ENCODE measurements at places on chromosomes 3 and 15.

- DNase-seq: no peak
Measured at GRCh38 chr3:182364723-182365650, 428.3 kb upstream of the ATP11B start.

DNA sequence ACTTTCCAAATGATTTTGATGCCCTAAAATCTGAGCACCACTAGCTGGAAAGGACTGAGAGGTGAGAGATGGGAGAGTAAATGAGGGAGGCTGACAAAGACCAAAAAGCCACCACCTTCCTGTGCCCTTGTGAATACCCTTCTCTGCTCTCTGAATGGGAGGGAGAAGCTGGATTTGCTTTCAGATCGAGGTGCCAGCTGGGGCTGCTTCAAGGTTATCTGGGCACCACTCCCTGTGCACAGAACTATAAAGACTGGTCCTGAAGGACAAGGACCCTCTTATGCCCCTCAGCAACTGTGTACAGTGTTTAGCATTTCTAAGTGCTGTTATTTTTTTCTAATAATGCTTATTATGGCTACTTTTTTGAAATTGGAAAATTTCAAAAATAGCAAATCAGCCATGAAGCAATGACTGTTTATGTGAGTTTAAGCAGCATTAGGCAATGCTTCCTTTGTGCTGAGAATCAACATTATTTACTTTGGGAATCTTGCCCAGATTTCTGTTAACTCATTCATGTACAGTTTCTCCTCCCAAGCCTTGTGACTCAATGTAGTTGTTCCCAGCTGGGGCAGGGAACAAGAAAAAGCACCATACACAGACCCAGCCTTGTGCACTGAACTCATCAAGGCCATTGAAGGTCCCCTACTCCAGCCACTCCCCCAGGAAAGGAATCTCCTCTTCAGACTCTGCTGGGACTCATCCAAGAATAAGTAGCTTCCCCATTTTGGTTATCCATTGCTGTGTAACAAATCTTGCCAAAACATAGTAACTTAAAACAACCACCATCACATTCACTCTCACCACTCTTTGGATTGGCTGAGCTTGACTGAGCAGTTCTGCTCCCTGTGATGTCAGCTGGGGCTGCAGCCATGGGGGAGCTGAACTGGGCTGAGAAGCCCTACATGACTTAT lies 37.3 kb upstream of the CDV3 start:
- no peak for DNase-seq

DNA sequence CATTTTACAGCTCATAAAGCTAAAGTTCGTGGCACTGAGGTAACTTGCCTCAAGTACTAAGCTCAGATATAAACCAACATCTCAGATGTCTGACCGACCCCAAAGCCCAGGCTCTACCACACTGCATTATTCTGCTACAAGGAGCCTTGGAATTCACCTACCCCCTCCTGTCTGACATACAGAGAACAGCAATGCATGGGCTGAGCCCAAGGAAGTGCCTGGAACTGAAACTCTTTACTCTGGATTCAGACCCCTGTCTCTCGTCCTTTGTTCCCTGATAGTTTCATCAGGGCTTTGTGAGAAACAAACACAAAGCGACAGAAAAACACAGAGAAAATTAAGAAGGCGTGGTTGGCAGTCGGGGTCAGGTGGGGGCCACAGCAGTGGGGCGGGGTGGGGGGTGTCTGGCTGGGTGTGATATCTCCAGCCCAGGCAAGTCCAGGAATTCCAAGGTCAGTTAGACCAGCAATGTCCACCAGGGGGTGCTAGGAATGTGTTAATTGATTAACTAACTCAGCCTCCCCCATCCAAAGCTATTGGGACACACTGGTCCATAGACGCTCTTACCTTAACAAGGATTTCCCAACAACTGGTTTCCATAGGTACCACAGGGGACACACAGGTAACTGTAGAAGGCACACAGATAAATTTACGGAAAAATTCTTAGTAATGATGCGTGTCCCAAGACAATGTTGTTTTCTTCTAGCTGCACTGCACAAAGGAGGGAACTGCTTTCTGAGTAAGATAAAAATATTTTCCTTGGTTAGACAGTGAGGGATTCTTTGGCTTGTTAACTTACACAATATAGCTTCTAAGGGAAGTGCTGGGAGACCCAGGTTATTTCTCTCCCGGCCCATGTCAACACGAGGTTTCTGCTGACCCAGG lies 18.8 kb upstream of the SSUH2 start:
- DNase-seq: peak; percentile 12

DNA sequence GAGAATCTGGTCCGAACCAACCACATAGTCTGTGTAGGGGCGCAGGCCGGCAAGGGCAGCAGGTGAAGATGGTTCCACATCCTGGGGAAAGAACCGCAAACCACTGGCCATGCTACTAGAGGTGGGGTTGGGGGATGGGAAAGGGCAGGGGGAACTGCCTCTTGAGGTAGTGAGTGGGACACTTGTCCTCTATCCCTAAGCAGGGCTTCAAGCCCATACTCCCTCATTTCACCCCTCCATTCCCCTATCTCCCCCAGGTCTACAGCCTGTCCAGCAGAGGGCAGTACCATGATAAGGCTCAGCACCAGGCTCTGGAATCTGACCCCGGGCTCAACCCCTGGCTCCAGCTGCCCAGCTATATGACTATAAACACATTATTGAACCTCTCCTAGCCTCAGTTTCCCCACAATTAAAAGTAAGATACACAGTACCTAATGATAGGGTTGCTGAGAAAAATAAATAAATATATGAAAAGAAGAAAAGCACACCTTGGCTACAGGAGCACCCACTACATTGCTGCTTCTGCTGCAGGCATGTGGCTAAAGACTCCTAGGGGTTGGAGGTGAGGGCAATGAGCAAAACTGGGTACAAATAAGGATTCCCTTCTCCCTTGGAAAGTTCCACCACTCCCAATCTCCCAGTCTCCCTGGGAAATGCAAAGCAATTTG lies 6.3 kb downstream of the GORASP1 start:
- no peak for DNase-seq

DNA sequence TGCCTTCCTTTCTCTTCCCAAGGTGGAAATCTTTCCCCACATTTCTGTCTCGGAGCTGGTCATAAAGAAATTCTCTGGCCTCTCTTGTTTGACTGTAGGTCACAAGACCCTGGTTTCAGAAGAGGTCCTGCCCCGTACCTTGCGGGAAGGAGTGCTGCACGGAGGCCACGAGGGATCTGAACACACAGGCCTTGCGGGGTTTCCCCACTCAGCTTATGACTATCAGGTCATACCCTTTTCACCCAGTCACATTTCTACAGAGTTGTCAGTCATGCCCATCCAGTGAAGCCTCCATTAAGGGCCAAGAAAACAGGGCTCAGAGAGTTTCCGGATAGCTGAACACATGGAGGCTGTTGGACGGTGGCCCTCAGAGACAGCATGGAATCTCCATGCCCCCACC lies 54.7 kb upstream of the ATP13A3 start:
- DNase-seq: no peak

- peak; percentile 57 for DNase-seq
Measured at GRCh38 chr3:157159037-157159761, 748 bp downstream of the CCNL1 start.

DNA sequence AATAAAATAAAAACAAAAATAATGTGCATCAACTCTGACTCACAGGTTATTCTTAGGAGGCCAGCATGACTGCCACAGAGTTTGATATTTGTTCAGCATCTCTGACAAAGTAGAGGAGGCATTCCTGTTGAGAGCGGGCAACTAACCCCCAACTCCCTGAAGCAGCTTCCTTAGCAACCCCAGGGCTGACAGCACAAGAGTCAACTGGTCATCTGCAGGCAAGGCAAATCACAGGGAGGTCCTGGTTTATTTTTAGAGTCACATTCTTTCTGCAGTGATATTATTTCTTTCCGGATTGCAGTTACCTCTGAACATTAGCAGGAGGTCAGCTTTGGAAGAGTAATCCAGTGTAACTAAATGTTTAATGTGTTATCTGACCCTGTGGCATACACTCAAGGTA lies 273.0 kb downstream of the PLCL2 start:
- no peak for DNase-seq

DNA sequence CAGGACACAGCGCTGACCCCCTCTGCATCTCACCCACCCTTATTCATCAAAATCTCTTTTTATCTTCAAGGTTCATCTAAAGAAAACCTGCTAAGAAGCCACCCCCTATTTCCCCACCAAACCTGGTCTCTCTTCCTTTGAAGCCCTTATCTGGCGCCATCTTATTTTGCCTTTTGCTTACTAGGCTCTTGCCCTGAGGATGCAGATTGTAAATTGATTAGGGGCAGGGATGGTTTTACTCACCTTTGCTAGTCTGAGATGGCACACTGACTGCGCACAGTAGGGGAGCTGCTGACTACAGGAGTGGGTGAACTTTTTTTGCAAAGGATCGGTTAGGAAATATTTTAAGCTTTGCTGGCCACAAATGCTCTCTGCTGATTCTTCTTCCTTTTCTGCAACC lies 78.9 kb upstream of the BHLHE40 start:
- DNase-seq: no peak

DNA sequence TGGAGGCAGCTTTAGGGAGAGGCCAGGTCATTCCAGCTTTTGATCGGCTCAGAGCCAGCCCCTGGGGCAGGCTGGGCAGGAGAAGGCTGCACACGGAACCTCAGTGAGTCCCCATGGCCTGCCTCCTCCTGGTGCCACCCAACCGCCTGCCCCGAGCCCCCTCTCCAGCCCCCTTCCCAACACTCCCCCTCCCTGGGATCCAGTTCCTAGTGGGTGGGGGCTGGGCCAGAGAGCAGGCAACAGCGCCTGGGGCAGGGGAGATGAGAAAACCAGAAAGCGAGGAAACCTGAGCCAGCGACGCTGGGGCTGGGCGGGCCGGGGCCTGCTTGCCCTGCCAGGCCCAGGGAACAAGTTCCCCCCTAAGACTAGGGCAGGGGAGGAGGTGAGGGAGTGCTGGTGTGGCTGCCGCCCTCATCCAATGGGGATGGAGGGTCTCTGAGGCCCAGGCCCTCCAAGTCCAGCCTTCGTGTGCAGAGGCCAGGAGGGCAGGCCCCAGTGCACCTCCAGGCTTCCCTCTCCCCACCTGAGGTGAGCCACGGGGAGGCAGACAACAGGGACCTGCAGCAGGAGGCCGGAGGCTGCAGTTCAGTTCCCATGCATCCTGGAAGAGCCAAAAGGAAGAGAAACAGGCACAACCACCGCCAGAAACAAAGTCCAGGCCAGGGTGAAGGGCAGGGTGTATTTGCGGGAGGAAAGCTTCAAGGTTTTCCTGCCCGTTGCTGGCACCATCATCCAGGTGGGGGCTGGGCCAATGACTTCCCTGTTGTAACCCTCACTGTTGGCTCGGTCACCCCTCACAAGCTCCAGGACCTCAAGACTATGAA lies 4.0 kb upstream of the SEMA3F start:
- no peak for DNase-seq

DNA sequence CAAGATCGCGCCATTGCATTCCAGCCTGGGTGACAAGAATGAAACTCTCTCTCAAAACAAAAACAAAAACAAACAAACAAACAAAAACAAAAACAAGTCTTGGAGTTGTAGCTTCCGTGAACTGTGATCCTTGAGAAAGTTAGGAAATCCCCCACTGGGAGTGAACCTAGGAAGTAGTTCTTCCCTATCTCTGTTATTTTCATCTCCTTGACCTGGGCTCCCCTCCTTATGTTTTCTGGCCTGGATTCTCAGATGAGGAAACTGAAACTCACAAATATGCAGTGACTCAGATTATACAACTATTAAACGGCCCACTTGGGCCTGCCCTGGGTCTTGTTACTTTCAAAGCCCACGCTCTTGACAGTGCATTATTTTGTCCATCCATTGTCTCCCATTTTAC lies 29.7 kb downstream of the SAXO2 start:
- DNase-seq: no peak

DNA sequence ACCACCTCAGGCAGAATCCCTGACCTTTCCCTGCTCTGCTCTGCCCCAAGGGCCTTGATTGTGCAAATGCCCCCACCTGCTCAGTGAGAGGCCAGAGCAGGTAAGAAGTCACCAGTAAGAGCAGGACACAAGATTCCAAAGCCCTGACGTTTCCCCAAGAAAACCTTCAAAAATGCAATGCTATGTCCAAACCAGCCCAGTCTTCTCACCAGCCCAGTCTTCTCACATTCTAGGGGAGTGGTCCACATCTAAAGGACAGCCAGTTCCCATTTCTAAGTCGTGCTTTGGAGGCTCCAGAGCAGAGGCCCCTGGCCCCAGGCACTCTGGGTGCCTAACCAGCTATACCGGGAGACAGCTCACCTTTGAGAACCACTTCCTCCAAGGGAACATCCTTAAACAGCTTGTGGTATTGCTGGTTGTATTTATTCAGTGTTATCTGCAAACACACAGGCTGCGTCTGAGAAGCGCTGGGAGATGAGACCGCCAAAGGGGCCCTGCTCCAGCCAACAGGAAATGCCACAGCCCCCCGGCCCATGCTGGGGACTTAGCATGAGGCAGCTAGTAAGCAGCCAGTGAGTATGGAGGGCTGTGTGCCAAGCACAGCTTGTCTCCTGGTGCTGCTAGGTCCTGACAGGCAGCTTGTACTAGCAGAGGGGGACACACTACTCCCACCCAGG lies 29.3 kb downstream of the GRAMD2A start:
- DNase-seq: no peak
